ENCODE measurements at places on chromosomes 3 and 15.

DNA sequence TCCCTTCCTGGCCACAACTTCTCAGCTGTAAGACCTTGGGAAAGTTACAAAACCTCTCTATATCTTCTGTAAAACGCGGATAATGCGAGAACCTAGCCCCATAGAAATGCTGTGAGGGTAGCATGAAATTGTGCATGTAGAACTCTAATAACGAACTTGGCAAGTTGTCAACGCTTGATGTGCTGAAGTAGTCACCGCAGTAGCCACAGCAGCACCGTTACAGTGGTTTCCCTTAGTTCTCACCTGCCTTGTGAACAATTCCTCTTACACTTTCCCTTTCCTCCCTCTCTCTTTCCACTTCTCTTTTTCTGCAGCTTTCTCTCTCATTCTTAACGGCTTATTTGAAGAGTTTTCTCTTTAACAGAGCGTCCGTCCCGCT lies 447 bp upstream of the SHQ1 start:
- no peak for DNase-seq

DNA sequence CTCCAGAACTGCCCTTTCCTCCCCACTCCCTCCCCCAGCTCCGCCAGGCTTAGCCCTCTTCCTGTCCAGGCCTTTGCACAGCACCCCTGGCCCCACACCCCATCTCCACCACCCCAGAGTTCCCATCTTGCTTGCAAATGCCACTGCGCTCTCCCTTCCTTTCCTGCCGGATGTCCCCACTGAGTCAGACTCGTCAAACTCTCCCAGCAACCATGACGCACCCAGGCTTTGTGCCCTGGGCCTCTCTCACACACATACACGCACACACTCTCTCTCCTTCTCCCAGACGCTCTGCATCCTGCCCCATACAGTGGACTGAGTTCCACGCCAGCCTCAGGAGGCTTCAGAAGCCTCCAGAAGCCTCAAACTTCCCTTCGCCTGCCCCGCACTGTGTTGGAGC lies 2.8 kb upstream of the CCDC9B start:
- peak; percentile 86 for DNase-seq

GRCh38 chr3:110727056-110727455 lies 344.6 kb upstream of the NECTIN3 start:
- DNase-seq: no peak

GRCh38 chr3:120440001-120440703 lies 10.6 kb downstream of the FSTL1 start:
- DNase-seq: no peak

- no peak for DNase-seq
Measured at GRCh38 chr3:109631897-109632296, 294.6 kb upstream of the DPPA4 start.

DNA sequence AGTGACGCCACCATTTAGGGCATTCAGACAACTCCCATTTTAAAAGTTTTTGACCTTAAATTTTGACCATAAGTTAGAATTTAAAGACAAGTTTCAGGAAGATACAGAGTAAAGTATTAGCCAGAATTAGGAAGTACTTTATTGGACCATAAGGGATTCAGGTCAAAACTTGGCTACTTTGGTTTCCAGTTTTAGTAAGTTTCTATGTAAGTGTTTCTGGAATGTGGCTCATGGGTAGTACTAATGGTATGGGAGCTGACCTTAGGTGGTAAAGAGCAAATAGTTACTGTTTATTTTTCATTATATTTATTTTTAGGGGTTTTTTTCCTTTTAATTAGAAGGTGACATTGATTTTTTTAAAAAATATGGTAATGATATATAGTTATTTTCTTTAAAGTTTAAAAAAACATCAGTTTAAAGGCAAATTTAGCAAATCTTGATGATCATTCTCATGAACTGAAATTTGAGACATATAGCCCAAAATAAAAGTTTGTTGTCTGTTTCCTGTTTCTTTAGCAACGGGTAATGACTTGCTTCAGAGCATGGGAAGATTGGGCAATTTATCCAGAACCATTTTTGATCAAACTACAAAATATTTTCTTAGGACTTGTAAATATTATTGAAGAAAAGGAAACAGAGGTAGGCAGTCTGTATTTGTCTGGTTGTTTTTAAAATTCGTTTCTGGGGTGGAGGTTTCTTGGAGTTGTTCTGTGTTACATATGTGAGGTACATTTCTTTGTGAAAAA lies 34.3 kb downstream of the U2SURP start:
- DNase-seq: no peak

DNA sequence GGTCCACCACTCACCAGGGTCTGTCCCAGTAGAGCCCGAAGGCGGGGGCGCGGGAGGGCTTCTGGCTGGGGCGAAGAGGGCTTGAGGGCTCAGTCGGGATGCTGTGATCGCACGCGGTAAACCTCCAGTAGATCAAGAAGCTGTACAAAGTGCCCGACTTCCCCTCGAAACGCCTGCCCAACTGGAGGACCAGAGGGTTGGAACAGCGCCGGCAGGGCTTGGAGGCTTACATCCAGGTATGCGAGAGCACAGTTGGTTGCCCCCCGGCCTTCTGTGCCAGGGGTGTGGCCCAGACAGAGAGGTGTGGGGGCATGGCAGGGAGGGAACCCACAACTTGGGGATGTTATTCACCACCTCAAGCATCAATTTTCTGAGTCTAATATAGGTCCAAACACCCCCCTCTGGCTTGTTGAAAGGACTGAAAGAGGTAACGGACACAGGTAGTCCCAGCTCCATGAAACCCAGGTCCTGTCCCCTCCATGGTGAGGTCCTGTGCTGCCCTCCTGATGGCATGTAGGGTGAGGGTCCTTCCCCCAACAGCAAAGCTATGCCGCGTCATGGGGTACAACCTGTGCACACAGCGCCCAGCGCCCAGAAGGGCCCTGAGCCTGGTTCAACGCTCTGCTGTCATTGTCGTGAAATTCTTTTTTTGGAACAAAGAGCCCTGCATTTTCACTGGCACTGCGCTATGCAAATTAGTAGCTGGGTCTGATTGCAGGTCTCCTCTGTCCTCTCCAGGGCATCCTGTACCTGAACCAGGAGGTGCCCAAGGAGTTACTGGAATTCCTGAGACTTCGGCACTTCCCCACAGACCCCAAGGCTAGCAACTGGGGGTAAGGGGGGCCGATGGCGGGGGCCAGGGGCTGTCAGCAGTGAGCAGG lies 1.2 kb downstream of the SNX22 start:
- DNase-seq: no peak

DNA sequence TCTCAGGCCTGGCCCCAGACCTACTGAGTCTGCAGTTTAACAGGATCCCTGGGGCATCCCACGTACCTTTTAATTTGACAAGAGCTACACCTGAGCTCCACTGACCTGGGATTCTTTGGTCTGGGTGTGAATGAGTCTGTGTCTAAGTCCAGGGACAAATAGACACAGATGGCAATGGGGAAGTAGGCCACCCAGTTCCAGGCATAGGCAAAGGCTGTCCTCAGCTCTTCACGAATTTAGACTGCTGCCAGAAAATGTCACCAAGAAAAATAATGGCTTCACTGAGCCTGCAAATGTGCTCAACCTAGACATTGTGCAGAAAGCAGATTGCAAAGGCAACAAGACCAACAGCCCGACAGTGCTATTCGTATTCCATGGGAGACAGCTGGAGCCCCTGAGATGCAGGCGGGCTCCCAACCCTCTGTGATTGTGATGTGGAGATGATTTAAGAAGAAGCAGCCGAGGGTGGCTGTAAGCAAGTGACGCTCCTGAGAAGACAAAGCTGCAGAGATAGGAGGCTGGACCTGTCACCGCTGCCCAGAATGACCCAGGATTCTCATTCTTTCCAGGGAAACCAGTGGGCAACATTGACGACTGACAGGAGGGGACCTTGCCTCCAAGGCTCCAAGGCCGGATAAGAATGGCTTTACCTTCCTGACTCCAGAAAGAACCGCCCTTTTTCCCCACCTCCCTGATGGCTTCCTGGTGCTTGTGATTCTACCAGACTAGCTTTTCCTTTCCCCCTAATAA lies 39.8 kb upstream of the IREB2 start:
- DNase-seq: no peak

DNA sequence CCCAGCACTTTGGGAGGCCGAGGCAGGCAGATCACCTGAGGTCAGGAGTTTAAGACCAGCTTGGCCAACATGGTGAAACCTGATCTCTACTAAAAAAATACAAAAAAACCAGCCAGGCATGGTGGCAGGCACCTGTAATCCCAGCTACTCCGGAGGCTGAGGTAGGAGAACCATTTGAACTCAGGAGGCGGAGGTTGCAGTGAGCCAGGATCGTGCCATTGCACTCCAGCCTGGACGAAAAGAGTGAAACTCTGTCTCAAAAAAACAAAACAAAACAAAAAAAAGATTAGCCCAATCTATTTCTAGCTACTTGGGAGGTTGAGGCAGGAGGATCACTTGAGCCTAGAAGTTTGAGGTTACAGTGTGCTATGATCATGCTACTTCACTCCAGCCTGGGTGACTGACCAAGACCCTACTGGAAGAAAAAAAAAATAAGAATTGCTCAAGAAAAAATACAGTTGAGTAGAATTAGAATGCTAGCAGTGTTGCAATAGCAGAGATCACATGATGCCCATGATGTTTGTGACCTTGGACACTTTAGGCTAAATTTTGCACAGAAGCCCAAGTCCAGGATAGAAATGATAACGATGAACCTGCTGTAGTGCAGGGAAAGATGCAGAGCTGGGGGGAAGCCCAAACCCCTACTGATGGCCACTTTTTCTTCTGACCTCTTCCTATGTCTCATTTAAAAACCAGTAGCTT lies 162.2 kb downstream of the LPP start:
- no peak for DNase-seq

- no peak for DNase-seq
Measured at GRCh38 chr3:114223143-114223542, 14.2 kb downstream of the ZNF80 start.

DNA sequence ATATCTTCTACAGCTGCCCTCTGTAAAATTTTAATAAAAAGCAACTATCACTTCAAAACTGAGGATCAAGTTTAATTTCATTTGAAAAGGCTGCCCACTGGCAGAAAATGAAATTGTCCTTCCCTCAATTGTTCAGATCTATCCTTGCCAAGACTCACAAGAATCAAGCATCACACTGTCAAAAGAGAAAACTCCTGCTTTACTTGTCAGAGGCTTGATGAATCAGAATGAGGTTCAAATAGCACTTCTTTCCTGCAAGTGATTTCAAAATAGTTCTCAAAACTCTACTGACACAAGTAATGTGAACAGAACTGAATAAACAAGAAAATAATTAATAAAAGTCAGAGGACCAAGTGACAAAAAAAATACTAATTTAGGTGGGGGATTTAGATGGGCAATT lies 70.6 kb downstream of the GOLIM4 start:
- DNase-seq: no peak
